Posterior cingulate gyrus (tissue), 11 donors: ENCODE measurements at places on chromosomes 16 and 17.

DNA sequence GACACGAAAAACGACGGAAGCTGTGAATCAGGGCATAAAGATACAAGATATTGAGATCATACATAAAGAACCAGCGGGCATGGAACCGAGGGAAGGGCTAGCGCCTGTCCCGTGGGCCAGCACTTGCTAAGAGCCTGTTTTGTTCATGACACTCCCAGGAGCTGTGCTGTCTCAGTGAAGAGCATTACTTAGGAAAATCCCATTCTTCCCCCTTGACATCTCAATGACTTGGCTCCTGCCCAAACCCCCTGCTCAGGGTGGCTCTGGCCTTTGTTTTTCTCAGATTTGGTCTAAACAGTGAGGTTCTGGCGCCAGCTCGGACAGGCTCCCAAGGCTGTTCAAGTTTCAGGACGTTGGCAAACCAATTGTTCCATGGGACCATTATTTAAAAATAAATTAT, 79.1 kb upstream of the SEC14L1 start:
- DNase-seq, result no peak

GRCh38 chr16:89658221-89658879, 714 bp downstream of the SPATA33 start:
- DNase-seq, result no peak

DNA sequence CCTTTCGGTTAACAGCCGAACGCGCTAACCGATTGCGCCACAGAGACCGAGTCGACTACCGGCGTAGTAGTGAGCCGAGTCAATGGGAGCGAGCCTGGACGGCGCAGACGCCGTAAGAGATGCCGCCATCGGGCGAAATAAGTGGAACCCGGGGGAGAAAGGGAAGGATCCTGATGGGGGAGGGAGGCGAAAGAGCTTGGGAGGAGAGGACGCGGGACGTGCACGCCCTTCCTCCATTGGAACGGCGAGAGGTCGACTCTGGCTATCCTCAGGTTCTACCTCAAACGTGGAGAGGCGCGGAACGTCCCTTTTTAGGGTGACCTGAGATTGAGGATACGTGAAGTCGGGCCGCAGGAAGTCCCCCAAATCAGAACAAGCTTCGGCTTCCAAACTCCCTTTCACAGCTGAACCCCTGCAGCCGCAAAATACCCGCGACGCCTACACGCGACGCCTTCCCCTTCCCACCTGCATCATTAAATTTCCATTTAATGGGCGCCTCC, 683 bp upstream of the PSMB3 start:
- peak; percentile 97 for DNase-seq

GRCh38 chr16:4206680-4207079, 35.2 kb downstream of the SRL start:
- DNase-seq, result no peak

DNA sequence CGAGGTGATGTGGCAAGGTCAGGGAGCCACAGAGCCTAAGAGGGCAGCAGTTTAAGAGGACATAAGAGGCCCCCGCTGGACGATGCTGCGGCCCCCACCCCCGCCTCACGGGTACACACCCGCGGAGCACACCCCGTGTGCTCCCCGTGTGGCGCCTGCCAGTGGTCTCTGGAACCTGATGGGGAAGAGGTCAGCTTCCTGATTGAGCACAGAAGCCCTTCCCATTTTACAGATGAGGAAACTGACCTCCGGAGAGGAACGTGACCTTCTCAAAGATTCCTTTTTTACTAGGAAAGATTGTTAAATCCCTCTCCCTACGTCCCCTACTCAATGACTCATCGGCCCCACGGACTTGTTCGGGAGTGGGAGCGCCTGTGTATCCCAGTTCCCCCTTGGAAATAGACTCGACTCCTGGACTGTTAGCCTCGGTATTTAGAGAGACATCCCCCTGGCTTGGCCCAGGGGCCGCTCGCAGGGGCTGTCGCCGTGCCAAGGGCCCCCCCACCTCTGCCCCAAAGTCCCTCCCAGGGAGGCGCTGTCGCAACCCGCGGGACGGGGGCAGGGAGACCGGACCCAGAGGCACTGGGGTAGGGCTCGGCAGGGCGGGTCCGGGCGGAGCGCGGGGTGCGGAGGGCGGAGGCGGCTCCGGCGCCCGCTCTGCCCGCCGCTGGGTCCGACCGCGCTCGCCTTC, at the start of gene ABCC3:
Gene ABCC3, plus strand, starts transcription at position 658 of the 691 bp plus-strand sequence. CDS start 56 bp downstream, outside the sequence.
- no peak for DNase-seq

DNA sequence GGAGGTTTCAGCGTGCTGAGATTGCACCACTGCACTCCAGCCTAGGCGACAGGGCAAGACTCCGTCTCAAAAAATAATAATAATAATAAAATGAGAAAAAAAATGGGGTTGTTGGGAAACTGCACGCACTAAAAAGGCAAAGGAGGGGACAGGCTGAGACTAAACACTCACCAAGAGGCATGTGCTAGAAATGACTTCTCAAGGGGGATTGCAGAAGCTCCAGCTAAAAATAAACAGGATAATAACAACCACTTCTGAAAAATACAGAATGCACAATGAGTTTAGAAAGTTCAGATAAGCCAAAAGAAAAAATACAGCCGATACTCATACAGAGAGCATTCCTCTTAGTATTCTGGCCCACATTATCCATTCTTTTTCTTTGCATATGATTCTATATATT, 15.1 kb upstream of the TIMP2 start:
- DNase-seq, result no peak

DNA sequence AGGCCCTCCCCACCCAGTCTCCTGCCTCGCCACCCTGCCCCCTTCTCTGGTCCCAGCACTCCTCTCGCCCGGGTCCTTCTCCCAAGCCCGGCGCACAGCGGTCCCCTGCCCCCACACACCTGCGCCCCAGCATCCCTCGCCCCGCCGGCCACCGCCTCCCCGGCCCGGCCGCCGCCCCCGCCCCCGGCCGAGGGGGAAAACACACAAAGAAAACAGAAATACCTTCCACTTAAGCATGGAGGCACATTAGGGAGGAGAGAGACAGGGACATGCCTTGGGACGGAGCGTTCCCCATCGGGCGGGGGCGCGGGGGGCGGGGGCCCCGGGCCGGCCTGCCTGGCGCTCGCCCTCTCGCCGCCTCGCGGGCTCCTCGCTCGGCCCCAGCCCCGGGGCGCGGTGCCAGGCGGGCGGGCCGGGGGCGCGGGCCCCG, 326 bp downstream of the SRCIN1 start:
- peak; percentile 80 for DNase-seq

DNA sequence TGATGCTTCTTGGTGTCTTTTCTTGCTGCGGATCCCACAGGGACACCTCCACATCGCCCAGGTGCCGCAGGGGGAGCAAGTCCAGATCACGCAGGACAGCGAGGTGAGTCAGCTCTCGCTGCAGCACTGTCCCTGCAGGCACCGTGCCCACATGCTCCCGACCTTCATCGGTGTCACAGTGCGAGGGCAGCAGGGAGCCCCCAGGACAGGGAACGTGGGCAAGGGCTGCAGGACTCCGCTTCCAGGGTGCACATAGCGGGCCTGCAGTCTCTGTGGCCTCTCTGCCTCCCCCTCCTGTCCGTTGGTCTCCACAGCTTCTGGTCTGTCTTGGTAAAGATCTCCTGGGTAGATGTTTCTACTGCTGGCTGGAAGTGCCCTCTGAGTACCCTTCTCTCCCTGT, 84.1 kb downstream of the BANP start:
- no peak for DNase-seq
